Hematopoietic multipotent progenitor cell treated with erythropoietin and hydrocortisone succinate and interleukin-3 and kit ligand, for 4 days (in vitro differentiated cells): ENCODE measurements at places on chromosomes 5 and 9.

GRCh38 chr9:136119061-136119882 is 597 bp upstream of the TMEM250 start:
- peak; percentile 65 for DNase-seq

- peak; percentile 67 for DNase-seq
Measured at GRCh38 chr5:172133359-172134029, 54.5 kb downstream of the STK10 start.

DNA sequence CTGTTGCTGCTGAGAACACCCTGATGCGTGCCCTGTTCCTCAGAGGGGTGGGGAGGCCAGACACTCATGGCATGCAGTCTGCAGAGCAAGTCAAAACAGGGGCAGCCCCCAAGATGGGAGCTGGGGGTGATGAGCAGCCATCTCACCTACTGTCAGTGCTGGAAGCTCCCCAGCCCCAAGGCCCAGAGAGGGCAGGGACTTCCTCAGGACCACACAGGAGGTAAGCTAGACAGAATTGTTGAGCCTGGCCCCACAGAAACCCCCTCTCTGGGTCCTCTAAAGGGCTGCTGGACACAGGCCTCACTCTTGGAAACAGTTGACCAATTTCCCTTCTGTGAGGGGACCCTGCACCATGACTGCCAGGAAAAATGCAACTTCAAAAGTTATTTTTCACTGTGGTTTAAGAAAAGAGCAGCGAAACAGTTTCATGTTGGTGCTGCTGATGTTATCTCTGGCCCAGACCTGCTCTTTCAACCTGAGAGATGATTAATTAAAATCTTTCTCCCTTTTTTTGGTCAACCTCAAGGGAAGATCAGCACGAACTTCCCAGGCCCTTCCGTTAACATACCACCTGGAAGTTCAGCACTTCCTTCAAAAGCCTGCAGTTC is 9.6 kb downstream of the CSF2 start:
- DNase-seq = no peak

DNA sequence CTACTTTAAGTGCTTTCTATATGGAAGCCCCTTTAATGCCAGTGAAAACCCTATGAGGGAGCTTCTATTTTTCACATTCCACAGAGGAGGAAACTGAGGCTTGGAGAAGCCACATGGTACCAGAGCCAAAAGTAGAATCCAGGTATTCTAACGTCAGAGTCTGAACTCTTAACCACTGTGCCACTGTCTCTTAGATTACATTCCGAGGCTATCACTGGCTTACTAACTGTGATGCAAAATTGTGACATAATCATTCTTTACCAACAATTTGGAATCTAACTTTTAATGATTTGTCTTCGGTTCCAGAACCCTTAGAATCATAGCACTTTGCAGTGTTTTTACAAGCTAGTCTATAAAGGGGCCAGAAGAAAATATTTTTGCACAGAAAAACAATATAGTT is 59.2 kb downstream of the SLC1A3 start:
- DNase-seq = no peak

DNA sequence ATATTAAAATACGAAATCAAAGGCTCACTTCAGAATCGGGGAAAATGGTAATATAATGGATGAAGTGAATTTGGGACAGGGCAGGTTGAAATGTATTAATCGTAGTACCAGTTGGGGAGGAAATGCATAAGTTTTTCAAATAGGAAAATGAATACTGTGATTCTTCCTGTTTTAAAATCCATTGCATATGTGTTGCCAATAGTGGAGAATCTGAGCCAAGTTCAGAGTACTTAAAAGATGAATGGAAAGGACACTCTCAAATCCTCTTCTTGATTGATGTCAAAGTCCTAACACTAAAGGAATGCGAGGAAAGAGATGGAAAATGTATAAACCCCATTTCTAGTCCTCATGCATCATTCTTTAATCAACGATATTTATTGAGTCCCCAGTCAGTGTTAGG is 160.9 kb upstream of the CCNG1 start:
- DNase-seq = no peak

GRCh38 chr5:172148381-172148780 is 39.6 kb downstream of the STK10 start:
- DNase-seq = no peak

DNA sequence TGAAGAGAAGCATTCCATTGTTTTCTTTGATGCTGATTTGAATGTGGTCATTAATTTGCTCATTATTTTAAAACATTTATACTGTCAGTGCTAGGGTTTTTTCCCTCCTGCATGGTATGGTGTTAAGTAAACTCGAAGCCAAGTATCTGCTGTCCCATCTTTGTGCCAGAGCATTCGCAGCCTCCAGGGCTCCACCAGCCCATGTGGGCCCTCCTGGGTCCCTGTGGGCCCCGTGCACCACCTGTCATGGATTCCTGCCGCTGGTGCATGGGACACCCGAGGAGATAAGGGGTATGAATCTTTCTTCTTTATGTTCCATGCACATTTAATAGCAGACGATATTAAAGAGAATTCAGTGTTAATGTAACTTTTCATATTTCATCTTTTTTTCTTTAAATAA is 95.1 kb downstream of the TRIO start:
- no peak for DNase-seq

DNA sequence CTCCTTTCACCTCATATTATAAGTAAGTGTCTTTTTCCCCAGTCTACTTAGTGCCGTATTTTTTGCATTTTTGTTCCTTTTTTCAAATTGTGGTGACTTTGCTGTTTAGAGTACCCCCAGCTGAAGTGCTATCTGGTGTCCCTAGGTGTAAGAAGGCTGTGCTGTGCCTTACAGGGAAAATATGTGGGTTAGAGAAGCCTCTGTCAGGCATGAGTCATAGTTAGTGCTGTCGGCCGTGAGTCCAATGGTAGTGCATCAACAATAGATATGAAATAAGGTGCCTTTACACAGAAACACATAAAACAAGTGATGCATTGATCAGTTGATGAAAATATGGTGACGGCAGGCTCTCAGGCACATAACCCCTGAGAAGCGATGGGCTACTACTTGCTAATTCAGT is 20.1 kb downstream of the SYK start:
- DNase-seq = no peak

DNA sequence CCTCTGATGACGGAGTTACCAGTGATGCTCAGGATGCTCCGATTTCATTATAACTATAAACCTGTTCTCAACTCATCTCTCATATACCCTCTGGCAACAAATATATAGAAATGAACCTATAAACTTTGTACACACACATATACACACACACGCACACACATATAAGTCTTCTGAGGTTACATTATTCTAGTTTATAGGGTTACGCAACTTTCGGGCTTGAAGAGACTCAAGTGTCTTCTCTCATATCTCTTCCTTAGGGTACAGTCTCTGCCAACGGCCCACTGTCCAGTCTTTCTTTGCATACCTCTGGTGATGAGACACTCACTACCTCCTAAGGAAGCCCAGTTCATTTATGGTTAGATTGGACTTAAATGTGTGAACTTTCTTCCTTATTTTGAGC is 69.4 kb upstream of the TBC1D2 start:
- DNase-seq = no peak

DNA sequence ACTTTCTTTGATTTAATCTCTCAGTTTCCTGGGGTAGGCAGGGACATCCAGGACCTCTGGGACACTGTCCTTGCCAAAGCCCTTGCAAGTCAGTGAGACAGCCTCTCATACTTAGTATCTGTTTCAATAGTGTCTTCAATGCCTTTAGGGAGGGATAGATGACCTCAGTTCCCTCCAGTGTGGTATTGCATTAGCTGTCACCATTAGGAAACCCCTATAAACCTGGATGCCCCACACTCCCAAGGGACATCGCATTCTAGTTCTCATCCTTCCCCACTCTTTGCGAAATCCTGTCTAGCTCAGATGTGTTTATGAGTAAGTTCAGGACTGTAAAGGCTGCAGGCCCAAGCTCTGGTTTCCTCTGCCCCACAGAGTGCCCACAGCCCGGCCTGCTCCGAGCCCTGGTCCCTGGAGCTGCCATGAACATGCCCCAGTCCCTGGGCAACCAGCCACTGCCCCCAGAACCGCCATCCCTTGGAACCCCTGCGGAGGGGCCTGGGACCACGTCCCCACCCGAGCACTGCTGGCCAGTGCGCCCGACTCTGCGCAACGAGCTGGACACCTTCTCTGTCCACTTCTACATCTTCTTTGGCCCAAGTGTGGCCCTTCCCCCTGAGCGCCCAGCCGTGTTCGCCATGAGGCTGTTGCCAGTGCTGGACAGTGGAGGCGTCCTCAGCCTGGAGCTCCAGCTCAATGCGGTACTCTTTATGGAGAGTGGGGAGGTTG is 13.2 kb downstream of the TMEM8B start:
- no peak for DNase-seq

- DNase-seq = peak; percentile 19
Measured at GRCh38 chr5:89686081-89686765, 723.3 kb downstream of the CETN3 start.

GRCh38 chr9:108621991-108622855 is 233.6 kb downstream of the ACTL7B start:
- peak; percentile 55 for DNase-seq

- DNase-seq = peak; percentile 31
Measured at GRCh38 chr9:78278177-78278777, 18.6 kb upstream of the PSAT1 start.

- no peak for DNase-seq
Measured at GRCh38 chr5:67957374-67957773, 258.2 kb upstream of the PIK3R1 start.

DNA sequence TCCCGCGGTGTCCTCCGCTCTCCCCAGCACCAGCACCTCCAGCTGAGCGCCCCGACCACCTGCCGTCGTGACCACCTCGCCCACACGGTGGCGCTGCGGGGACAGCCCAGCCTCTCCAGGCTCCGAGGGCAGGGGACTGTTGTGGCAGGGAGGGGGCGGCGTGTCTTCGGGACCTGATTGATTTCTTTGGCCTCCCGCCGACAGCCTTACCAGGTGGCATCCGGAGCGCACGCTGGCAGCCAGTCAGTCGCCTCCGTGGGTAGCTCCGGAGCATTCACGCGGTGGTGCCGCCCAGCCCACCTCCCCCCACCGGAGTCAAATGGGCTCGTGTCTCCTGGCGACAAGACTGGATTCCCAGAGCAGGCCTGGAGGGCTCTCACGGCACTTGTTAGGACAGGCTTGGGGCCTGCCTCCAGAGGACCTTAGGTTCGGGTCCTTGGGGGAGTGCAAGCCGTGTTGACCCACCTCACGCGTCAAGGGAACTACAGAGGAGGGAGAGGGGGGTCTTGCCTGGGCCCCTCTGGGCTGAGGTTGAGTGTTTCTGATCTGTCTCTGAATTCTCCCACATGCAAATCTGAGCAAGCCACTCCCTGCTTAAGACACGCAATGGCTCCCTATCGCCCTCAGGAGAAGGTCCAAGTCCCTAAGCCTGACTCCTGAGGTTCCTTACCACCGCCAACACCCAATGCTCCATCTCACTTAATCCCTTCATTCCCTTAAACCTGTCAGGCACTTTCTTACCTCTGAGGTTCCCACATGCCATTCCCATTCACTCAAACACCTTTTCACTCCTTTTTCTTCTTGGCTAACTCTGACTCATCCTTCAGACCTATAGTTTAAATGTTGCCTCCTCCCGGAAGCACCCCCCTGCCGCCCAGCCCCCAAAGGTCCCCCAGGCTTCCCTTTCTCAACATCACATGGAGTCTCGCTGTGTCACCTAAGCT is 51.2 kb upstream of the GGTA1 start:
- peak; percentile 84 for DNase-seq
